NCI-H1092 treated with DMSO at 0.1 percent for 48 hours (cell line): ENCODE measurements at places on chromosomes 12 and 14.

GRCh38 chr12:108697905-108698304 lies 33.4 kb downstream of the CORO1C start:
- DNase-seq = no peak

DNA sequence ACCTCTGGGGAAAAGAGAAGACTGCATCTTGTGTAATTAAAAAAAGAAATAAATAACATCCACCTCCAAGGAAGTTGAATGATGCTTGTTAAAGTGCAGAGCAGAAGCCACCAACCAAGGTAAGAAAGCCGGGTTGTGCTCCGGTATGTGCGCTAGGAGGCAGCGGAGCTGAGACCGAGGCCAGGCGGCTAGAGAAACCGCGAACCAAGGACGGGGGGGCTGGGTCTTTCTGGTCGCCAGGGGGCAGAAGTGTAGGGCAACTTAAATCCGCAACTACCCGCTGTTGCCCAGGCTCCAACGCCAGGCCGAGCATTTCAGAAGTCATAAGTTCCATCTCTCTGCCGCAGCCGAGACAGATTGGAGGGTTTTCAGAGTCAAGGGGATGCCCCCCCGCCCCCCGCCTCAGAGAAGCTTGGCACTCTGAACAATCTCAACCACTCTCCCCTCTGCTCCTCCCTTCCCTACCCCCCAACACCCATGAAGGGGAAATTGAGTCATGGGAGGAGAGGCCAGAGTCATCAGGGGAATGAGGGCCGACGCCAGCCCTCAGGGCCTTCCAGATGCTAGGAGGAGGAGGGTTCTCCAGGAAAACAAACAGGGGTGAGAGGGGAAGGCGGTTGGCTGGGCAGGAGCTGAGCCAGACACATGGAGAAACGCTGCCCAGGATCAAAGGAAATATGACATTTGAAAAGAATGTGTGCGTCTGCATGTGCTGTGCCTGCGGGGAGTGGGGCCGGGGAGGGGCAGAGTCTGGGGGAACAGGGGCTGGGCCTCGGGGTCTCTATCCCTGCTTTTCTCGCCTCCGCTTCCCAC lies 2.2 kb upstream of the NFATC4 start:
- peak; percentile 88 for DNase-seq

- peak; percentile 8 for DNase-seq
These were observed 22.6 kb downstream of the C12orf75 start for GRCh38 chr12:105352940-105353635.

- no peak for DNase-seq
These were observed 173.7 kb downstream of the SYT10 start for GRCh38 chr12:33265900-33266299.

DNA sequence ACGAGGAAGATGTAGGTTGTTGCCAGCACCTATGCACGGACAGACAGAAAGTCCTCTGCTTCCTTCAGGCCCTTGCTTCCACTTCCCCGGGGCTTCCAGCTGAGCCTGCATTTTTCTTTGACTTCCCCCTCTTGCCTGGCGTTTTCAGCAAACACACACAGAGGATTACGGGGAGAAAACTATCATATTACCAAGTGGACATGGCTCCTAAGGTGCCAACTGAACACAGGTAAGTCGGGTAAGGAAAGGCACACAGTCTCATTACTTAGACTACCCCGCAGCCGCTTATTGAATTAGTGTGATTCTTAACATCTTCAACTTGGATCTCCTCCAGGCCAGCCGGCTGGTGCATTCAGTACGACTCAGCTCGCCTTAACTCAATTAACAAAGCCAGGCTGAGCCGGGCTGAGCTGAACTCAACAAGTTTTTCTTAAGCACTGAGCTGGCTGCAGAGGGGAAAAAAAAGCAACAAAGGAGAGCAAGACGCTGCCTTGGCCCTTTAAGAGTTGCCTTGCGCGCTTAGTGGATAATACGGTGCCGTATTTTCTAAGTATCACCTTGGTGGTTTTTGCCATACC lies 19.2 kb upstream of the MAP1LC3B2 start:
- DNase-seq = peak; percentile 27

DNA sequence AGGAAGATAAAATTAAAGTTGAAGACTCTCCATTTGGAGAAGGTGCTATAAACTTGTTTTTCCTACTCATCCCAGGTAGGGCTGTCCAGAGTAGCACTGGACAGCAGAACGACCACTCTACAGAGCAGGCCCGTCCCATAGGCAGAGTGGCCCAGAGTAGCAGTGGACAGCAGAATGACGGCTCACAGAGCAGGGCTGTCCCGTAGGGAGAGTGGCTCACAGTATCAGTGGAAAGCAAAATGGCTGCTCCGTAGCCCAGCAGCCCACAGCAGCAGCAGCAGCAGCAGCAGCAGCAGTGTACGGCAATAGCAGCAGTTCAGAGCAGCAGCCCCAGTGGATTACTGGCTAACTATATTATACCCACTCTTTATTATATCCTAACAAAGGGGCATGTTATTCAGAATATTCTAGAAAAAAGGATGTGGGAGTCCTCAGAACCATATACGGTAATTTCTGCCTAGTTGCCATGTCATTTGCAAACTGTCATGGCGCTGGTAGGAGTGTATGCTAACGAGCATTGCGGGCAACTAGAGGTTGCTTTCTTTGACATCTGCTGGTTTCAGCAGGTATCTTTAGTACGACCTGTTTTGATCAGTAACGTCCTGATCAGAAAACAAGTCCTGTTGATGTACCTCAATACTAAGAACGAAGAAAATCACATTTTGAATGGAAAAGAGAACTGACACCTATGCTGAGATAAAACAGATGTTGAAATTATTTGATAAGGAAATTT lies 567.3 kb downstream of the SLC16A7 start:
- no peak for DNase-seq

DNA sequence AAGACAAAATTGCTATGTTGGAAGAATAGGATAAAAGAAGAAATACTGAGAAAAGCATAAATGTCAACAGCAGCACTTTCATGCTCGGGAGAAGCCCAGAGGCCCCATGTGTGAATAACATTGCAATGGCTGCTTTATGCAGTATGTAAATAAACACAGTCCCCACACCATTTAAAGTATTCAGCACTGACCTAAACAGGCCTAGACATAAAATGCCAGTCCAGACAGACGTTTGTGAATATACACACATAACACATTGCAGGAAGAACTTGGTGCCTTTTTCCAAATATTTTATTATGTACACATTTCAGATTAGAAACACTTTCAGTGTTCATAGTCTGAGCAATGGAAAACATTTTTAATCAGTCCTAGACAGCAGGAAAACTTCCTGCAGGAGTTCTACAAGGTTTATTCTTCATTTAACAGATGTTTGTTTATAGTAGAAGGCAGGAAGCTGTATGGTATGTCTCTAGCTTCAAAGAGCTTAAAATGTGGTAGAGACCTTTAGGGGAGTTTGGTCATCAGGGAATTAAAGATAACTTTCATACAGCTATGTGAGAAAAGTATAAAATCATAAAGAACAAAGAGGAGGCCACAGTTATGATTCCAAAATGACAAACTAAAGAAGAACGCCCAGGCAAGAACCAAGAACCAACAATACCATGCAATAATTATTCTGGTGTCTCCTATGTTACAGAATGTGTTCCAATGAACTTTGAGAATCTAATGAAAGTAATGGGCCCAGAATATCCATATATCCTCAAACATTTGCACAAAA lies 30.6 kb upstream of the SLC38A2 start:
- no peak for DNase-seq

DNA sequence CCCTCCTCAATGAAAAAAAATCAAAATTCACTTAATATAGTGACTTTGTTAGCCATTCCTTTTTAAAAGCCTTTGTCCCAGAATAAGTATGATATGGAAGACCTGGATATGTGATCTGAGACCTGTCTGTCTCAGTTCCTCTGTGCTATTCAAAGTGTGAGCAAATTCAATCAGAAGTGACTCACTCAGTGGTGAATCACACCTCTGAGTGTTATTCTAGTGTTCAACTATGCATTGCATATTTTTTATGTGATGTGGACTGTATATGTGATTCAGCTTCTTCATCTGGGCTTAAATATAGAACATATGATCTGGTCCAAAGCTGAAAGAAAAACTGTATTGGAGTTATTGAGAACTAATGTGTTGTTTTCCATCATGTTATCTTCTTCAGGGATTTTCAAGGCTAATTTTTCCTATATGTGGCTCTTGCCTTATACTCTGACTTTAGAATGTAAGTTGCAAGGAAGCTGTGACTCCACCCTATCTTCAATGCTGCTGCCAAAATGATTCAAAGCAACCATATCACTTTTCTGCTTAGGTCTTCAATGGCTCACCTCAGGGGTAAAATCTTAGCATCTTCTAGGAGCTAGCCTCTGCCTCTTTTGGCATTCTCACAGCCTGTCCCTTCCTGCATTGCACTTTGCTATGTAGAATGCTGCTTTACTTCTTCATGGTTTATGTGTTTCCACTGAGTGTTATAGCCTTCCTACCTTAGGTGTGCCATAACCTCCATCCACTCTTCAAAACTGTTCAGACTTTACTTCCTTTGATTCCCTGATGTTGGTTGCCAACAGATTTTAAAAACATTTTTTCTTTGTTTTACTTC lies 169.8 kb downstream of the OTOGL start:
- no peak for DNase-seq

GRCh38 chr12:116266631-116267349 lies 10.7 kb downstream of the MED13L start:
- DNase-seq = no peak

GRCh38 chr12:91319071-91319760 lies 136.6 kb upstream of the DCN start:
- DNase-seq = no peak

- no peak for DNase-seq
These were observed 363.5 kb upstream of the PRICKLE1 start for GRCh38 chr12:42953021-42953420.

DNA sequence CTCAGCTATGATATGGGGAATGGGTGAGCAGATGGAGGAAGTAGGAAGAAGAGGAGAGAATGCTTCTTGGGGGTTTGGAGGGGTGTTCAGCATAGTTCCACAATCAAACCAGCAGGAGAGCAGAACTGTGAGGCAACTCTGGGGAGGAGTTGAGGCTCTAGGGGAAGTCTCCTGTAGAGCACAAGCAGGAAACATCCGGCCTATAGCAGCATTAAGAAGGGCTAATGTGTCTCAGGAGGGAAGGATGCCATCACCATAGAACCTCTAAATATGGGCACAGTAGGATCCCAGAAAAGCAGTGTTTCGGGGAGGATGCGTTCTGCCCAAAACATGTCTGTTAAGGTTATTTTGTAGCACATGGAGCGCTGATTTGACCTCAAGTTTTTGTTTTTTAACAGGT lies 8.4 kb upstream of the SALL2 start:
- no peak for DNase-seq

- no peak for DNase-seq
These were observed 497.4 kb downstream of the NPAS3 start for GRCh38 chr14:33435911-33436689.

GRCh38 chr12:9319044-9319841 lies 111.0 kb upstream of the PZP start:
- DNase-seq = no peak

GRCh38 chr12:122138181-122138580 lies 35.8 kb downstream of the IL31 start:
- no peak for DNase-seq

DNA sequence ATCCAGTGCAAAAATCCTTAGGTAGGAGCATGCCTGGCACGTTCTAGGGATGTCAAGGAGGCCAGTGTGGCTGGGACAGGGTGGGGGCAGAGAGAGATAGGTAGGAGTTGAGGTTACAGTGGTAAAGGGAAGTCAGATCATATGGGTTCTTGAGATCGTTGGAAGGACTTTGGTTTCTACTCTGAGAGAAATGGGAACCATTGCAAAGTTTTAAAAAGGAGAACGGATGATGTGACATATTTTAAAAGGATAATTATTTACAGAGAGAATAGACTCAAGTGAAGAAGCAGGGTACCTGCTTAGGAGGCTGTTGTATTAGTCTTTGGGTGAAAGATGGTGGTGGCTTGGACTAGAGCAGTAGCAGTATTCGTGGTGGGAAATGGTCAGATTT lies 47.6 kb upstream of the ATP2B1 start:
- no peak for DNase-seq

- DNase-seq = no peak
These were observed 48.1 kb upstream of the VASH1 start for GRCh38 chr14:76713121-76713520.

DNA sequence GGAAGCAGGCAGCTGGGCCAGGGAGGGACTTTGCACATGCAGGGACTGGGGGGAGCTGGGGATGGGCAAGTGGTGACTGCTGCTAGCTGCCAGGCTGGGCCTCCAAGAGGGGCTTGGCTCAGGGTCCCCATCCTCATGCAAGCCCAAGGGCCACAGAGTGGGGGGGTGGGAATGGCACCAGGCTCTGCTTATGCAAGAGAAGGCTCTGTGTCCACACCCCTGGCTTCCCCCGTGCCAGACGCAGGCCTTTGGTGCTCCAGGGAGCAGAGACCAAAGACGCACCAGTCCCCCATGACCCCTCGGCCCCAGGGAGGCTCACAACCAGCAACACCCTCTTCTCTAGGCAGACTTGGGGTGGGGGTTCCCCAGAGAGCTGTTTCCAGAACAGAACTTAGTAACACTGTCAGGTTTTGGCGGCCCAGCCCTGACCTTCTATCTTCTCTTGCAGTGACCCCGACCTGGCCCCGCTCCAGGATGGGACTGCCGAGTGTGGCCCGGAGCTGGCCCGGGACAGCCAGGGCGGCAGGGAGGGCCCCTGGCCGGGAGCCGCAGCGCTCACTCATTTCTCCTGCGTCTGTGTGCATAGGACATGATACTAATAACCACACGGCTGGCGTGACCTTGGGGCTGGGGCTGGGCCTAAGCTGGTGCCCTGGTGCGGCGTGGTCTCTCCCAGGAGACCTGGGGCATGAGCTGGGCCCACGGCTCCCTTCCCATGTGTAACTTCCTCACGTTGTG lies 14.3 kb downstream of the XRCC3 start:
- no peak for DNase-seq

GRCh38 chr12:39372929-39373328 lies 70.0 kb downstream of the KIF21A start:
- DNase-seq = no peak

DNA sequence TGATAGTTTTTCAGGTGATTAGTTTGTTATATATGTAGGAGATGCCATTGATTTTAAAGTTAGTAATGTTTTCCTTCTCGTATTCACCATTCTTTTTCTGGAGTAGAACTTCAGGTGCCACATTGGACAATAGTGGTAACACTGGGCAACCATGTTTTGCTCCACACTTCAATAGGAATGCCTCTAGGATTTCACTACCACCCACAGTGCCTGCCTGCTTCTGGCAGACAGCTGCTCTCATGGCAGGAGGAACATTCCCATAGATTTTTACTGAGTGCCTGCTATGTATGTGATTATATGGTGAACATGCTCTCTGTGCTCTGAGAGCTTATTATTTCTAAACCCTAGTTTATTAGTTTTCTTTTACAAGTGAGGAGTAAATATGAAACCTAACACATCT lies 53.7 kb downstream of the GCH1 start:
- no peak for DNase-seq

- peak; percentile 43 for DNase-seq
These were observed 10.4 kb upstream of the ACVR1B start for GRCh38 chr12:51941011-51941581.
